ENCODE measurements at places on chromosomes 1 and 21.
A peak's percentile ranks its signal among the peaks of the same experiment; 100 is the strongest.

- no peak for DNase-seq
Observed at GRCh38 chr1:245285168-245285567, 130.4 kb downstream of the KIF26B start.

- DNase-seq = no peak
Observed at GRCh38 chr21:41176846-41177245, 8.9 kb downstream of the BACE2 start.

- DNase-seq = no peak
Observed at GRCh38 chr1:21547876-21548275, 38.7 kb downstream of the ALPL start.

DNA sequence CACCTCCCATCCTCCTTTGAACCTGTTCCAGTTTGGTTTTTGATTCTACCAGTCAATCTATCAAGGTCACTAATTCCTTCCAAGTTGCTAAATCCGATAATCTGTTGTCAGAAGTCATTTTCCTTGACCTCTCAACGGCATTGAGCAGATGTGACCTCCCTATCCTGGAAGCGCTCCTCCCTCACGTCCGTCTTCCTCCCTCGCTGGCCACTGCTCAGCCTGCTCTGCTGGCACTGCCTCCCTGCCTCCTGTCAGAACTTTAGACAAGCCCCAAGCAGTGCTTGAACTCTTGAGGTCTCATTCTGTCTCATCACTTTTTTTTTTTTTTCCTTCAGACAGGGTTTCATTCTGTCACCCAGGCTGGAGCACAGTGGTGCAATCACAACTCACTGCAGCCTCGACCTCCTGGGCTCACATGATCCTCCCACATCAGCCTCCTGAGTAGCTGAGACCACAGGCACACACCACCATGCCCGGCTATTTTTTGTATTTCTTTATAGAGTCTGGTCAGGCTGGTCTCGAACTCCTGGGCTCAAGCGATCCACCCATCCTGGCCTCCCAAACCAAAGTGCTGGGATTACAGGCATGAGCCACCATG, 4.4 kb upstream of the ACOT7 start:
- no peak for DNase-seq

DNA sequence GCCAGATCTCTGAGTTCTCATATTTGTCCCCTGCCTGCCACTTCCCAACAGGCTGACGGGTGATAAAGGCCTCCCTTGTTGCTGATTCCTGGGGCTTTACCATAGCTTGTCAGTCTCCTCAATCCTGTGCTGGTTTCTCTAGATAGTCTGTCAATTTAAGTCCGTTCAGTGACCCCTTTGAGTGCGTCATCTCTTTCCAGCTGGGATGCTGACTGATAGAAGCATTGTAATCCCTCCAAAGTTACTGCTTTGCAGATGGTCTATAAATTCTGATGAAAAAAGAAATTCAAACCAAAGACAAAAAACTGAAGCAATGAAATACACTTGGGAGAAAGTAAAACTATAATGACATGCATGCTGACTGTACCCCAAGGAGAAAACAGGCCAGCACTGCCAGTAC, 28.3 kb downstream of the RHOU start:
- DNase-seq = no peak

DNA sequence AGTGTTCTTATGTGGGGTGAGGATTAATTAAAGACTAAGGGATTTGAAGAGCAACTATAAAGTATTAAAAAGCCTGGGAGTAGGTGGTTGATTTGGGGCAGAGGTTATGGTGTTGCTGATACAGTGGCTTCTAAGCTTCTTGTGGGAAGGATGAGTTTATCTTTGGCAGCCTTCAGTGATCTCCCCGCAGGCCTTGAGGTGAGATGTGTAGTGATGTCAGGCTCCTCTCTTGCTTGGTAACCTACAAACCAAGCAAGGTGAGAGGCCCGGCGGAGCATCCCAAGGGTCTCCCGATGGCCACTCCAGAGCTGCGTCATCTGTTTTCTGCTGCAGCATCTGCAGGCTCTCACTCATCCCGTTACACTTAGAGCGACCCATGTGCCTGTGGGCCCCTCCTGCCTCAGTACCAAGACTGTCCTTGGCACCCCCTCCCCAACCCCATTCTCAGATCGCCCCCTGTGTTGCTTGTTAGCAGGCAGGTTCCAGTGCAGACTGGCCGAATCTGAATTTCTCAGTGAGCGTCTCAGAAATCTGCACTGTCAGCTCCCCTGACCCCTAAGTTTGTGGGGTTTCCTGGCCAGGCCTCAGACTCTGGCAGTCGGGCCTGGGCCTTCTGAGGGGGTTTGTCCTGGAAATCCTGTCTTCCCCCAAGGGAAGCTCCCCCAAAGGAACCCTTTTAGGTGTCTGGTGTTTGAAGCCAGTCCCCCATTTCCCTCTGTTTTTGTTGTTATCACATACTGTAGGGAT, 77.9 kb downstream of the GALNT2 start:
- no peak for DNase-seq

DNA sequence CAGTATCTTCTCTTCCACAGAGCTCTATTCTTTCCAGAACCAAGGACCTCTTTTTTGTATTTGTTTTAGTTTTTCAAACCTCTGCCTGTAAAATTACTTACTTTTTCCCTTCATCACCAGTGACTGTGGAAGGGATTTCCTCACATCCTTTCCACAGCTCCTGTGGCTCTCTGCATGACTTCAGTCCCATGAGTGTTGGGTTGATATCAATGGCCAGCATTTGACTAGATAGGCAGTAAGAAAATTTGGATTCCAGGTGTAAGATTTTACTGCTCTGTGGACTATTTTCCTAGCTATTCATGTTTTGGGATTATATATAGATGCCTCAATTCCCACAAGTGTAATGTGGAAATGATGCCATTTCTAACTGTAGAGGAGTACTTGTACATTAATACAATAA, 171.5 kb upstream of the PTBP2 start:
- DNase-seq = no peak

DNA sequence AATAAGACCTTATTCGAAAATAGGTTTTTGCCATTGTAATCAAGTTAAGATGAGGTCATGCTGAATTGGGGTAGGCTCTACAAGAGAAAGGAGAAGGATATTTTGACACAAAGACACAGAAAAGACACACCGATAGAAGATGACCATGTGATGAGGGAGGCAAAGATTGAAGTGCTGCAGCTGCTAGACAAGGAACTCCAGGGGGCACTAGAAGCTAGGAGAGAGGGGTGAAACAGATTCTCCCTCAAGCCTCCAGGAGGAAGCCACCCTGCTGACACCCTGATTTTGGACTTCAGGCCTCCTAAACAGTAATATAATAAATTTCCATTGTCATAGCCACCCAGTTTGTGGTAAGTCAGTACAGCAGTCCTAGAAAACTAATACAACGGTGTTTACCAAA, 506.8 kb upstream of the CAMK1G start:
- no peak for DNase-seq

- DNase-seq = peak; percentile 70
Observed at GRCh38 chr1:64986903-64987871, 20.8 kb upstream of the JAK1 start.

- no peak for DNase-seq
Observed at GRCh38 chr1:15882665-15883064, 35.2 kb downstream of the SPEN start.

DNA sequence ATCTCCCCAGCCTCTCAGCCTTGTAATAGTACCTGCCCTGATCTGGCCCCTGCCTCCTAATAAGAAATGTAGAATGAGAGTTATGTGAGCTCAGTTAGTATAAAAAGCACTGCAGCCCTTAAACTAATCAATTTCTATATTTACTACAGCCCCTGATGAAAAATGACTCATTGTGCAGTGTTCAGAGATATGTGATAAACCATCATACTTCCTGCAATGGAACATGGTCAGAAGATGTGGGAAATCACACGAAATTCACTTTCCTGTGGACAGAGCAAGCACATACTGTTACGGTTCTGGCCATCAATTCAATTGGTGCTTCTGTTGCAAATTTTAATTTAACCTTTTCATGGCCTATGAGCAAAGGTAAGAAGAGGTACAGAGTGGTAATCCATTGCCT, 176.8 kb upstream of the PDE4B start:
- no peak for DNase-seq

Measured in vagina (tissue), 2 donors.